ENCODE measurements at places on chromosomes 7 and 10.

- peaks cover 78% of the 10 kb centered on the region for H3K27me3 ChIP-seq
- no peak overlapping the region for H3K4me3 ChIP-seq
- no peaks in the 10 kb centered on the region for H3K36me3 ChIP-seq
- H3K4me1 ChIP-seq: peaks cover 4% of the 10 kb centered on the region
- no peak overlapping the region for H3K27ac ChIP-seq
- ATAC-seq: no peak
These were observed 164.3 kb downstream of the NRF1 start for GRCh38 chr7:129775695-129776361.

DNA sequence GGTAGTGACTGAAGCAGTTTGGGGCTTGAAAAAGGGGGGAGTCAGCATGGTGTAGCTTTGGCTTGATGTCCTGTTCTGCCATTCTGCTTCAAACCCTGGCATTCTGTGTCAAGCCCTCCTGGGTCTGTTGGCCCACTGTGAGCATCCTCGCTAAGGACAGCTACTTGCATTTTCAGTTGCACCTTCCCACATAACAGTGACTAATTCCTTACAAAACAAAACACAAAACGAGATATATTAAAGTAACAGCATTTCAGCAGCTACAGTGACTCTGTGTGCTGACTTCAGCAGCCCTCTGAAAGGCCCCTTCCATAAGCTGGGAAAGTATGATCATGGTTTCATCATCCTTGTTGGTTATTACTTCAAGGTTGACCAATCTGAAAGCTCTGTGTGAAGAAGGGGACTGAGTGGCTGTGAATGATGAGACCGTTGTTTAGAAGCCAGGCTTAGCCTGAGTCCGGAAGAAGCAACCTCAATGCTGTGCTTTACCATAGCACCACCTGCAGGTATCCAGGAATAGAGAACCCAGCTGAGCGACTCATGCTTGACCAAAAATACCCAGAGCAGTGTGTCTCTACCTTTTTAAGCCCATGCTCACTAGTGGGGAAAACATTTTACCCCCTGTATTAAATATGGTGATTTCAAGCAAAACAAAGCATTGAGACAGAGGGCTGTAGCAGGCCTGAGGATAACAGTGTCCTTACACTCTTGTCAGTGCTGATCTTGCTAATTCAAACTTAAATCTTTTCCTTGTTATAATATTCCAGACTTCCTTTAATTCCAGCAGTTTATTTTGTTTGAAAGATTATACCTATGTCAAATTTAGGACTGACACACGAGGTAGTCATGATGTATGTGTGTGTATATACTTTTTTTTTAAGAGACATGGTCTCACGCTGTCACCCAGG, 42.6 kb upstream of the CC2D2B start:
- ATAC-seq: peak; percentile 87
- peaks cover 19% of the 10 kb centered on the region for H3K4me1 ChIP-seq

GRCh38 chr10:97123765-97124164, 62.0 kb downstream of the SLIT1 start:
- ATAC-seq: no peak
- no peaks in the 10 kb centered on the region for H3K4me1 ChIP-seq
- no peak overlapping the region for H3K4me3 ChIP-seq
- peaks cover 35% of the 10 kb centered on the region for H3K27me3 ChIP-seq
- H3K27ac ChIP-seq: no peak overlapping the region
- no peaks in the 10 kb centered on the region for H3K36me3 ChIP-seq

DNA sequence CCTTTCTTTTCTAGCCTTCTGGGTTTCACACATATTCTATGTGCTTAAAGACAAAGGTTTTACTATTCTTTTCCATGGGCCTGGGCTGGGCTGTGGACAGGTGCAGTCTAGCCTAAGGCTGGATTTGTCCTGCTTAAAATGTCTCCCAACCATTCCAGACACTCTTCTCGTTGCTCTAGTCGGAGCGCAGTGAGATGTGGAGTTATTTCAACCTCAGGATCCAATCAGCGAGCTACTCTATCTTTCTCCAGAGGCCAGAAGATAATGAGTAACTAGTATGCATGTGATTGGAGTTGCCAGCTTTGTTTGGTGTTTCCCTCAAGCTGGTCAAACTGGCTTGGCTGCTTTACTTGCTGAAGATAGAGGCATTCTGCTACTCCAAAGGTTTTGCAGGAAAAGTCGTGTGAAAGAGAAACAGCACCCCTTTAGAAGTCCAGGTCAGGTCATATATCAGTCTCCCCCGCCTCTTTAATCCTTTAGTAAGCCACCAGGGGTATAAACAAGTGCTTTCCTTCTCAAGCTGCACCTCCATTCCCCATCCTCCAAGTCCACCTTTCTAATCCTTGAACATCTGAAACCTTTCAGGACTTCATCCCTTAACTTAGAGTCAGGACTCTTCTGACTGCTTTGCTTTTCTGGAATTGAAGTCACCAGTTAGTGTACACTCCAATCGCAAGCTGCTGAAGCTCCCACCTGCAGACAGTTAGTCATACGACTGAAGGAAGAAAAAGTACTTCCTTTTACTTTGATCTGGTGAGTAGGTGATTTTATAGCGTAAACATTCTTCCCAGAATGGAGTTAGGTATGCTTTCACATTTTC, 78.8 kb downstream of the DNMBP start:
- no peaks in the 10 kb centered on the region for H3K27me3 ChIP-seq
- ATAC-seq: no peak
- no peaks in the 10 kb centered on the region for H3K36me3 ChIP-seq
- H3K4me3 ChIP-seq: no peak overlapping the region
- peaks cover 26% of the 10 kb centered on the region for H3K4me1 ChIP-seq
- H3K27ac ChIP-seq: no peak overlapping the region

- no peaks in the 10 kb centered on the region for H3K4me1 ChIP-seq
- no peak overlapping the region for H3K4me3 ChIP-seq
- no peaks in the 10 kb centered on the region for H3K36me3 ChIP-seq
- ATAC-seq: no peak
These were observed 338.0 kb upstream of the KIAA1217 start for GRCh38 chr10:23870651-23871610.

GRCh38 chr10:72754275-72755032, 62.5 kb downstream of the MCU start:
- H3K27me3 ChIP-seq: no peaks in the 10 kb centered on the region
- H3K27ac ChIP-seq: no peak overlapping the region
- no peak for ATAC-seq
- no peak overlapping the region for H3K4me3 ChIP-seq
- no peaks in the 10 kb centered on the region for H3K36me3 ChIP-seq

DNA sequence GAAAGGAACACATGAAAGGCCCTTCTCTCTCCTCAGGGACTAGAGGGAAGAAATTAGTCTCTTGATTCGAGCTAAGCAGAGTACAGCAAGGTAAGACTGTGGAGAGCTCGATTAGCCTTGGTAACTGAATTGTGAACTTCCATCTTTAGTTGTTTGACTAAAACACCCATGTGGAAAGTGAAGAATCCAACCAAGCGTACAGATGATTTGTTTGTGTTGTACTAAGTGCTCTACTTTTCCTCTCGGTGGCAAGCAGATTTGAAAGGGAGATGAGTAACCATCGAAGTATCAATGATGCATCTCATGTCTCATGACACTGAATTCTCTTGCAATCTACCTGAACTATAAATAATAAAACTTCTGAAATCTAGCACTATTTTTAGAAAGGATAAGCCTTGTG, 80.7 kb downstream of the FZD1 start:
- no peaks in the 10 kb centered on the region for H3K27me3 ChIP-seq
- no peak overlapping the region for H3K4me3 ChIP-seq
- no peaks in the 10 kb centered on the region for H3K36me3 ChIP-seq

- no peak for ATAC-seq
- H3K4me3 ChIP-seq: no peak overlapping the region
- H3K36me3 ChIP-seq: no peaks in the 10 kb centered on the region
- no peak overlapping the region for H3K27ac ChIP-seq
These were observed 43.8 kb downstream of the GRB10 start for GRCh38 chr7:50738932-50739331.
